ENCODE measurements at places on chromosomes 5 and 9.

DNA sequence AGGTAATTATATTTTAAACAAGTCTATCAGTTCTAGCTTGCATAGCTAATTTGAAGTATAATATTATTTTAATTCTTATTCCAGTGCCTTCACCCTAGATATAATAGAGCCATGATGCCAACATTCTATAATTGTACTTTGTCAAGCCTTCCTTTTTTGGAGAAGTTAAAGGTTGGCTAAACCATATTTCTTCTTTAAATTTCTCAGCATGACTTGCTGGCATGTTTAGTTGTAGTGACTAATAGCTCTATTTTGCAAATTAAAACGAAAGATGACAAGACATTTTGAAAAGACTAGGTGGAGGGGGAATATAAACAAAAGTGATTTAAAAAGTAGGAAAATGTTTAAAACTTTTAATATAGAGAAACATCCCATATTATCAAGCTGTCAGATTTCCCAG lies 400.7 kb downstream of the PSAT1 start:
- DNase-seq = no peak

DNA sequence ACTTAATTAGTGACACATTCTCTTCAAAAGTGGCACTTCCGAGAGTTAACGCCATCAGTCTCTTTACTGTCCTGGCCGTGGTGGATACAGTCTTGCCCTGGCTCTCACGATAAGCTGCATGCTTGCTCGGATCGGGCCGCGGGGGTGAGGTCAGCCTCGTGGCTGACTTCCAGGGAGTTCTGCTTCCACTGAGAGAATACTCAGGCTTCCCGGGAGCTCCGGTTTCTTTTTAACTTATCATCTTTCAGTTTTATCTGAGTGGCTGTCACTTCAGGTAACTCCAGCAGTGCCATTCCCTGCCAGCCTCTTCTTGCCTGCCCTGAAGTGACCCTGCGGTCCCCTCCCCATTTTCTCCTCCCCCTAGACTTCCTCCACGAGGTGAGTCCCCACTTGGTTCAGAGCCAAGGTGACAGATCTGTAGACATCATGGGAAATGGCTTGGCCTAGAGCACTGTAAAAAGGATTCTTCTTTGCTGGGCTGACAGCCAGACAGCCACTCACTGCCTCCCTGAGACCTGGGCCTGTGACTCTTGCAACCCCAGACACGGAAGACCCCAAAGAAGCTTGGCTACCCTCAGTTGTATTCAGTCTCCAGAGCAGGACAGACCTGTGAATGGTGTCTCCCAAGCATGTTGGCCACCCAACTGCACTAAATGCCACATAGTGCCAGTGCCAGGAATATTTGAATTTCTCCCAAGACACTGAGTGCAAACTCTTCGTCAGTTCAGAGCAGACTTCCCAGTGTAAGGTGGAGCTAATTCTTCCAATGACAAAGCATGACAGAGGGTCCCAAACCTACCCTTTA lies 95.1 kb downstream of the DAPK1 start:
- no peak for DNase-seq

DNA sequence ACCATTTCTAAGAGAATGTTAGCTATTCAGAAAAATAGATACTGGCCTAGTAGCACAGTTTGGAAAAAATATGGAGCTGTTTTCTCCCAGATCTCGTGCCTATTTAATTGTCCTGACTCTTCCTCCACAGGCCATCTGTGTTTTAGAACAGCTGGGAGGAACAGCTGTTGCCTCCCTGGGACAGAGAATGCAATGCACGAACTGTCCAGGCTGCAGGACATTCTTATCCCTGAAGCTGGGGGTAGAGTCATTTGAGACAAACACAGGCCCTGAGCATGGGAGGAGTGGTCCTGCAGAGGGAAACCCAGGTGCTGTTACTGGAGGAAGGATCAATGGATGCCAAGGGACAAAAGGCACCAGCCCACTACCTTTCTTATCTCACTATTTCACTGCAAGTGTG lies 20.9 kb upstream of the SPARC start:
- DNase-seq = no peak

DNA sequence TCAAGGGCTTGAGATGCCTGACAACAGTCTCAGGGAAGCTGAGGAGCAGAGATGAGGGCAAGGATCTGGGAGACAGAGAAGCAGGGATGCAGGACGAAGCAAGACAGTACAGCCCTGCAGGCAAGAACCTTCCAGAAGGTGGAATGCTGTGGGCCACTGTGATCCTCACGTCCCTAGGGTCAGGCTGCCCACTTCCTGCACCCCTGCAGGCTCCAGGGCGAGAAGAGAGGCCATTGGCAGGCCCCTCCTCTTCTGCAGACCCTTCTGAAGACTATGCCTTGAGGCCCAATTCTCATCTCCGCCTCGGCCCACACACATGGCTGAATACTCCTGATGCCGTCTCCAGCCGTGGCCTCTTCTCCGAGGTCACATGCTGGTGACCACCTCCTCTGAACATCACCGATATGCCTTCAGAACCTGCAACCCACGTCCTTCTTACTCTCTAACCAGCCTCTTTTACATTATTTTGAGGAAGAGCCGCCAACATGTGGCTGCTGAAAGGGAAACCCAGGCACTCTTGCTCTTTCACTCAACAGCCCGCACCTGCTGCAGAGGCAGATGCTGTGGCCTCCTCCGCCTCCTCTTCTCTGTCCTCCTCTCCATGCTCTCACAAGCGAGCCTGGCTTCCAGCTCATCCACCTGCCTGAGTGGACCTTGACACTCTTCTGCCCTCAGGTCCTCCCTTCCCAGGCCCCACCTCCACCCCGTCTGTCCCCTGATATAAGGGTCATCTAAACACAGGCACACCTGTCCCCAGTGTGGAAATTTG lies 181.5 kb downstream of the IRX2 start:
- no peak for DNase-seq

DNA sequence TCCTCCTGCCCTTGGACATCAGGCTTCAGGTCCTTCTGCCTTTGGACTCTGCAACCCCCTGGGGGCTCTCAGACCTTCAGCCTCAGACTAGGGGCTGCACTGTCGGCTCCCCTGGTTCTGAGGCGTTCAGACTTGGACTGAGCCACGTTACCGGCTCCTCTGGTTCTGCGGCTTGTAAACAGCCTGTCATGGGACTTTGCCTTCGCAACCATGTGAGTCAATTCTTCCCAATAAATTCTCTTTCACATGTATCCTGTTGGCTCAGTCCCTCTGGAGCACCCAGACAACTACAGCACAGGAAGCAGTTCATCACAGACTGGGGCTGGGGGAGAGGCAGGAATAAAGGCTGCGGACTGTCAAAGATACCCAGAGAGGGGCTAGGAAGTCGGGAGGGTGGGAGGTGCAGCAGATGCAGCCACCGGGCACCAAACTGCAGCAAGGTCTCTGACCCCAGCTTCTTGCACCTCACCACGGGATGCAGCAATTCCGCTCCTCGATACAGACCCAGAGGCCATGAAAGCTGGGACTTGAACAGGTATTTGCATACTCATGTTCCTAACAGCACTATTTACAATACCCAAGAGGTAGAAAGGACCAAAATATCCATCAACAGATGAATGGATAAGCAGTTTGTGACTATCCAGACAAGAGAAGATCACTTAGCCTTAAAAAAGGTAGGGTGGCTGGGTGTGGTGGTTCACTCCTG lies 100.8 kb downstream of the COL23A1 start:
- no peak for DNase-seq

GRCh38 chr9:385818-386398 lies 171.2 kb downstream of the DOCK8 start:
- no peak for DNase-seq

DNA sequence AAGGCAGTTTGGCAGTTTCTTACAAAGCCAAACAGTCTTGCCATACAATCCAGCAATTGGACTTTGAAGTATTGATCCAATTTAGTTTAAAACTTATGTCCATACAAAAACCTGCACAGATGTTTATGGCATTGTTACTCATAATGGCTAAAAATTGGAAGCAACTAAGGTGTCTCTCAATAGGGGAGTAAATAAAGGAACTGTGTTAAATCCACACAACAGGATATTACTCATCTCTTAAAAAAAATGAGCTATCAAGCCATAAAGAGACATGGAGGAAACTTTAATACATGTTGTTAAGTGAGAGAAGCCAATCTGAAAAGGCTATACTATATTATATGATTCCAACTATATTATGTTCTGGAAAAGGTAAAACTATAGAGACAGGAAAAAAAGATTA lies 313.6 kb upstream of the CD180 start:
- no peak for DNase-seq

- no peak for DNase-seq
Observed at GRCh38 chr5:80711938-80712337, 57.2 kb upstream of the DHFR start.

DNA sequence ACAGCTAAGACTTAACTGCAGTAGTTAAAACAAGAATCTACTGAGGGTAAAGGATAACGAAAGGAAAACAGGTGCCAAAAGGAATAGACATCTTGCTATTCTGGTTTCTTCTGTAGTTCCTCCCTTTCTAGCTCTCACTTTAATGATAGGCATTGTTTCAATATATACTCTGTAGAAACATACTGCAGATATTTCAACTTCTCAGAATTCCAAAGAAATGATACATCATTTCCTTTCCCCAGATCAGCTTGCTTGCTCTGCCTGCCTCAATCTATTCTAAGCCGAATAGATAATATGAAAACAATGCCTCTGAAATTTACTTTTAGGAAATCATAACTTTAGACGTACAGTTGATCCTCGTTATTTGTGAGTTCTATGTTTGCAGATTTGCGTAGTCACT lies 46.3 kb downstream of the ACO1 start:
- no peak for DNase-seq

DNA sequence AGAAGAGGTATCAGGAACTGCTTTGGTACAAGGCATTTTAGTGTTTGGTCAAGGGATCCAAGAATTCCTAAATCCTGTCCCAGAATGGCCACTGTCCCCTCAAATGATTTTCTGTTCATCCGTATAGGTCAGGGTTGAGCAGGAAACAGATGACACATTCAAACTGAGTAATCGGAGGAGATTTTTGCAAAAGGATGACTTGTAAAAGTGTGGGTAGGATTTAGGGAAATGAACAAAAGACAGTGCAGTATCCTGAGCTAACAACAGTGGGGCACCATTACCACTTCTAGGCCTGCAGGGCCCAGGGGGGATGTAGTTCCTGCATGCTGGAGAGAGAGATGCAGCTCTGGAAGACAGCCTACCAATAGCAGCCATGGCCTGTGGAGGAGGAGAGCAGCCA lies 290.1 kb downstream of the ZSWIM6 start:
- DNase-seq = no peak

DNA sequence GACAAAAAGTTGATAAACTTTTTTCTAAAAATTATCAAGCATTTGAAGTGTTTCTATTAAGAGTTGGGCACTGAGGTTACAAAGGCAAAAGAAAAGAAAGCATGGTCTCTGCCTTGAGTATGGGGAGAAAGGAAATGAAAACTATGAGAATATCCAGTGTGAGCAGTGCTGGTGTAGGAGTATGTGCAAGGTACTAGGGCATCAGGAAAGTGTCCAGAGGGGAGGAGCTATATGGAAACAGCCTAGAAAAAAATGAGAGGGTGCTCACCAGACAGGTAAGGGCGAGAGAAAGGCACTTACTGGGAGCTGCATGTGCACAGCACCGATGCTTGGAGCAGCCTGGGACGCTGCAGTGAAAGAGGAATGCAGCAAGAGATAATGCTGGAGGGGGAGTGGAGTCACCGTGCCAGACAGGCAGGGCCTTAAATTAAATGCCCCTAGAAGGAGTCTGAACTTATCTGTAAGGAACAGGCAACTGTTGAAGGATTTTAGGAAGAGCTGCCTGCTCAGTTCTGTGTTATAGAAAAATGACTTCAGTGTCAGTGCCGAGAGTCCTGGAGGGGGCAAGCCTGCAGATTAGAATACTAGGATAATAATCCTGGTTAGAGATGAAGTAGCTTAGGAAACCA lies 14.0 kb downstream of the MCC start:
- no peak for DNase-seq

DNA sequence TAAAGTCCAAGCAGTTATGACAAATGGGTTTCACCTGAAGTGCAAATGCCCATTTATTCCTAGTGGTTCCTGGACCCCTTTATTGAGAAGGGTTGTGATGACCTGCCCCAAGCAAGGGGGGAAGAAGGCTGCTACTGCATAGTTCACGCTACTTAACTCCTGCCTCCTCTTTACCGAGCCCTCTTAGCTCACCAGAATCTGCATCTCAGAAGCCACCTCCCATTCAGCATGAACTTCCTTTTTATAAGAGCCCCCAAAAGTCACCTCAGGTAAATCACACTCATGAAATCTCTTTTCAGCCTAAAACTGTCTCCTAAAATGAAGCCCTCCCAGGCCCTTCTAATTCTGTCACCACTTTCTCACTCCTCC lies 26.6 kb upstream of the C9orf72 start:
- DNase-seq = no peak

DNA sequence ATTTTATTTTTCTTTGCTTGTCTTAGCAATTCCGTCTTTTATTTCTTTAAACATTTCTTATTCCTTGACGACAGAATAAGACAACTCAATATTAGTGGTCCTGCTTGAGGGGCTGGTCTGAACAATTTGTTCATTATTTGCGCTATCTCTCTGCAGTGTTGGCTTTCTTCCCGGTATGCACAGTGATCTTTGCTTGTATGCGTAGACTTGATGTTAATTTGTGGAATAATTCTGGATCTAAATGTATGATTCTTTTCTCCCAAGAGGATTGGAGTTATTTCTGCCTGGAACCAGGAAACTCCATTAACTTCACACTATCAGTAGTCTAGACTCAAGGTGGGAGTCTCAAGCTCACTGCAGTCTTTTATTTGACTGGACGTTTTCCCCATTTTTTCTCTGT lies 80.4 kb downstream of the KDM4C start:
- DNase-seq = no peak

- no peak for DNase-seq
Observed at GRCh38 chr5:172727551-172727950, 43.4 kb downstream of the DUSP1 start.

DNA sequence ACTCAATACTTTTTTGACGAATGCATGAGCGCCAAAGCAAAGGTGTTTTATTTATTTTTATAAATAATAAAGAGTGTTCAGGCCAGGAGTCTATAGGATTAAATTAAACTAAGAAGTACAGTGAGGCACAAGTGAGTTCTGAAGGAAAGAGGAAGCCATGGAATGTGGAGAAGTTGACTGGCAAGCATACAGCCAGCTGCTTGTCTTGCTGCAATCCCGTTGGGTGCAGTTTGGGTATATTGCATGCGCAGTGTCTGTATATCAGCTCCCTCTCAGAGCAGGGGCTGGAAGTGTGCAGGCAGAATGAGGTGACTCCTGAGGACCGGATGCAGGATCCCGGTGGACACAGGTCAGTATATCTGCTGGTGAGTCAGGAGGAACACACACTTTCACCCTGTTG lies 315.6 kb downstream of the ZSWIM6 start:
- no peak for DNase-seq

- no peak for DNase-seq
Observed at GRCh38 chr5:3261081-3261480, 334.6 kb upstream of the IRX1 start.

- DNase-seq = no peak
Observed at GRCh38 chr5:131268758-131269370, 5.0 kb downstream of the CDC42SE2 start.

GRCh38 chr5:126694403-126694802 lies 82.5 kb upstream of the LMNB1 start:
- DNase-seq = no peak

GRCh38 chr5:176994460-176995121 lies 12.0 kb downstream of the UIMC1 start:
- DNase-seq = peak; percentile 77

GRCh38 chr5:17096952-17097695 lies 120.3 kb upstream of the BASP1 start:
- no peak for DNase-seq
